ENCODE measurements at places on chromosomes 1 and 21.

- DNase-seq, result peak; percentile 48
Measured at GRCh38 chr1:87902830-87903229, 574.1 kb downstream of the LMO4 start.

- no peak for DNase-seq
Measured at GRCh38 chr1:228099331-228099732, 3.8 kb downstream of the C1orf35 start.

DNA sequence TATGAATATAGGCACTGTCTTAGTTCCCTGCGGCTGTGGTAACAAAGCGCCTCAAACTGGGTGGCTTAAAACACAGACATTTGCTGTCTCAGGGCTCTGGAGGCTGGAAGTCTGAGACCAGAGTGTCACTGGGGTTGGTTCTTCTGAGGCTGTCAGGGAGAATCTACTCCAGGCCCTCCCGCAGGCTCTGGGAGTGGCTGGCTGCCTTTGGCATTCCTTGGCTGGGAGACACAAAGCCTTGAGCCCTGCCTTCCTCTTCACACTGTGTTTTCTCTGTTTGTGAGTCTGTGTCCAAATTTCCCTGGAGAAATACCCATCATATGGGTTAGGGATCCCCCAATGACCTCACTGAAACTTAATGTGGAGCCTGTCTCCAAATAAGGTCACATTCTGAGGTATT, 38.5 kb downstream of the B3GALT5 start:
- no peak for DNase-seq

DNA sequence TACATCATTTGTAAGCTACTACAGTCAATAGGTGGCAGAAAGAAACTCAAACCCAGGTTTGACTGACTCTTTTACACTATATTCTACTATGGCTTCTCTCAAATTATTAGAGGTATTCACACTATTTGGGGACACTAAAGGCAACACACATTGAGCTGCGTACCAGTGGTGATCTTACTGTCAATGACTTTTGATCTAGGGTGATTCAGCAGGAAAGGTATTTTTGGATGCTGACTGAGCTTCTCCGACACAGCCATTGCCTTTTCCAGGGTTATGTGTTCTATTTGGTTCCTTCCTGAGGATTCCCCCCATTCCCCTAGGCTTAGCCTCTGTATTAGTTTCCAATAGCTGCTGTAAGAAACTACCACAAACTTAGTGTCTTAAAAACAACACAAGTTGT, 73.2 kb upstream of the JAK1 start:
- DNase-seq, result no peak

DNA sequence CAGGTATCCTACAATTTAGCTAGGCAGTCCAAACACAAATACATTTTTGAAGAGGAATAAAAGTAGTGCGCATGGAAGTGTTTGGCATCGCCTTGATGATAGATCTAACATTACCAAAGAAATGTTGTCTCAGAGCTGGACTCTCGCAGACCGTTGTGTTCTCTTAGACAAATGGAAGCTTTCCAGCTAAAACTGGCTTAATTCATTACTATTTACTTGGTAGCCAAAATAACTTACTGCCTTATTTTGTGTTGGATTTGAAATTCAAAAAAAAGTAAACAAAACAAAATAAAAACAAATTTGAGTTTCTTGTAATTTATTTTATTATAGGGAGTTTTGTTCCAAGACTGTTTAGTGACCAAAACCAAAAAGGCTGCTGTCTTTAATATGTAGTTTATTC, 51.6 kb downstream of the PDE4B start:
- no peak for DNase-seq

DNA sequence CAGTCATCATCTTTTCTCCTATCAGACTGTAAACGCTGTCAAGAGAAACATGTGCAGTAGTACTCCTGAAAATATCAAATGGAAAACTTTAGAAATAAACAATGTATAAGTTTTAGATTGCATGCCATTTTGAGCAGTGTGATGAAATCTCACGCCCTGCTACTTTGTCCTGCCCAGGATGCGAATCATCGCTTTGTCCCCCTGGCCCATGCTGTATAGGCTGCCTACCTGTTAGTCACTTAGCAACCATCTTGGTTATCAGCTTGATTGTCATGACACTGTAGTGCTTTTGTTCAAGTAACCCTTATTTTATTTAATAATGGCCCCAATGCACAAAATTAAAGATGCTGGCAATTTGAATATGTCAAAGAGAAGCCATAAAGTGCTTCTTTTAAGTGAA, 363.0 kb downstream of the ZP4 start:
- DNase-seq, result no peak

DNA sequence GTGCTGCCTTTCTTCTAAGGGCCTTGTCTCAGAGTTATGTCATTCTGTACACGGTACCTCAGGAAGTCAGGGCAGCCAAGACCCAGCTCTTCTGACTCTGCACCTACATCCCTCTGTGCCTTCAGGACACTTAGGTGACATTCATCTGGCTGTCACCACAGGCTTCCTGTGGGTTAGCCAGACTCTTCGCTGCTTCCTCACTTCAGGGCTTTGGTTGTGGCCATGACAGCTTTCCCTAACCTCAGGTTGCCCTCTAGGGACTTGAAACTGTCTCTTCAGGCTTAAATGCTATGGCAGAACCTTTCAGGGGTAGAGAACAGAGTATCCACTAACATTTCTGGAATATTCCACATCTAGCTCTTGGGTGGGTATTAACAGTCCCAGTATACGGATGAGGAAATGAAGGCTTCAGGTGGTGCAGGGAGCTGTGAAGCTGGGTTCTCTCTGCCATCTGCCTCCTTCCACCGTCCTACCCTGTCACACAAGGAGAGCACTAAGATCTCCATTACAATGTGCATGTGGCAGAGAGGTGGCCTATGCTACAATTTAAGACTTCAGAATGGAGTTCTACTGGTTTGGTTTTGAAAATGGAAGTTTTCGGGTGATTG, 9.9 kb downstream of the TSSK3 start:
- DNase-seq, result no peak

GRCh38 chr1:114320586-114320985, 166.9 kb upstream of the SYT6 start:
- DNase-seq, result no peak

DNA sequence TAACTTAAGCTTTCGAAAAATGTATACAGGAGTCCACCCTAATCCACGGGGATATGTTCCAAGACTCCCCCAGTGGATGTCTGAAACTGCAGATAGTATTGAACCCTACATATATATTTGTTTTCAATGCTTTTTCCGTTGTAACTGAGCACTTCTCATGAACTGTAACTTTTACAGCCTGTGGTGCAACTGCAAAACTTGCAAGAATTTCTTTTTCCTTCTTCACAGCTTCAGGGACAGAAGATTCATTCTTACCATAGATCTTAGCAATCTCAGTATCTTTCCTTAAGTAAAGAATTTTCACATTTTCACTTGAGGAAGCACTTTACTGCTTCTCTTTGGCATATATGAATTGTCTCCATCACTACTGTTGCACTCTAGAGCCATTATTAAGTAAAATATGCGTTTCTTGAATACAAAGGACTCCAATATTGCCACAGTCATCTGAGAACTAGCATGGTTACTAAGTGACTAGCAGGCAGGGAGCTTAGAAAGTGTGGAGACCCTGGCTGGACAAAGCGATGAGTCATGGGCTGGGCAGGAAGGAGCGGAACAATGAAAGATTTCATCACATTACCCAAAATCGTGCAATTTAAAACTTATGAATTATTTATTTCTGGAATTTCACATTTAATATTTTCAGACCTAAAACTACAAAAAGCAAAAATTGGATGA, 14.1 kb downstream of the DPYD start:
- no peak for DNase-seq

- peak; percentile 84 for DNase-seq
Measured at GRCh38 chr1:178037510-178038253, 56.2 kb upstream of the RASAL2 start.

DNA sequence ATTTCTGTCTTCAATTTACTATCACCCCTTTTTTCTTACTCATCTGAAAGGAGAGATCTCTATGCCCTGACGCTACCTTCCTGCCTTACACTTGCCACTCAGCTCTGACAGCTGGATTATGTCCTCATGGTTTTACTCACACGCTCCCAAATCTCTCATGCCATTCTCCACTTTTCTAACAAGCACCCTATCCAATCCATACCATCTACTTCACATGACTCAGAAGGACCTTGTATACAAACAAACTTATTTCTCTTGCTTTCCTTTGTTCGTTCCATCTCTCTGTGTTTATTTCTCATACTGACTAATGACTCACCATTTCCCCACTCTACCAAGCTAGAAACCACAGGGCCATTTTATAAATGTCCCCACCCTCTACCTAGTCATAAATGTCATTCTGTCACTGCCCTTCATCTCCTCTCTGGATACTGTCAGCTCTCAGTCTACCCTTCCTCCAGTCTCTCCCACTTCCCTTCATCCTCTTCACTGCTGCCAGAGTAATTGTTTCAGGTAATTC, 87.3 kb downstream of the USP24 start:
- DNase-seq, result no peak

DNA sequence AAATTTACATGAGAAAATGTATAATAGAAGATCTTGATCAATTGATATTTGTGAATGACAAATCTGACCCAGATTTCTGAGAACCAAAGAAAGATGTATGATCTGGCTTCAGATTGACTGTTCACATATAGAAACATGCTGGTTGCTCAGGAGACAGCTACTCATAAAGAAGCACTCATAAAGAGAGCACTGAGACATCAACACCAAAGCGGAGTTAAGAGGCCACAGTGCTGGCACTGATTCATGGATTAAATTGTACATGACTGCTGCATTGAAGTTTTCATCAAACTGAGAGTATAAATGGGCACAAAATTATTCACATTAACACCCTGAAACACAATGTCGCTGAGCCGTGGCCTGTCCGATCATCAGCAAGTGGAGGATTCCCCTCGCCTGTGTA, 46.2 kb downstream of the SH3GLB1 start:
- DNase-seq, result no peak

- no peak for DNase-seq
Measured at GRCh38 chr1:176466514-176466913, 3.5 kb downstream of the PAPPA2 start.

DNA sequence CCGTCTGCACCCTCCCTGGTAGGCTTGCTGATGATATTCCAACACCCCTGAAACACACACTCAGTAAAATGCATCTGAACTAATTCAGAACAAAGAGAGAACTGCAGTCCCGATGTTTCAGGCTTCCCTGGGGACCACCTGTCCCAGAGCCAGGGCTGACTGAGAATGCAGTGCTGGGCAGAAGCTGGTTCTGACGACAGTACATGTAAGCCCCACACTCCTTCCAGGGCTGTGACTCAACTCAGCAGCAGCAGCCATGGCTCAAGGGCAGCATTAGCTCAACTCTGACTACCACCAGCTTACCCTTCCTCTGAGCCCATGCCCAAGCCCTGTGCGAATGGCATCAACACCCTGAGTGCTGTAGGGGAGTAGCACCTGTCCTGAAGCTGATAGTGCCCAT, 56.4 kb upstream of the SIPA1L2 start:
- no peak for DNase-seq

DNA sequence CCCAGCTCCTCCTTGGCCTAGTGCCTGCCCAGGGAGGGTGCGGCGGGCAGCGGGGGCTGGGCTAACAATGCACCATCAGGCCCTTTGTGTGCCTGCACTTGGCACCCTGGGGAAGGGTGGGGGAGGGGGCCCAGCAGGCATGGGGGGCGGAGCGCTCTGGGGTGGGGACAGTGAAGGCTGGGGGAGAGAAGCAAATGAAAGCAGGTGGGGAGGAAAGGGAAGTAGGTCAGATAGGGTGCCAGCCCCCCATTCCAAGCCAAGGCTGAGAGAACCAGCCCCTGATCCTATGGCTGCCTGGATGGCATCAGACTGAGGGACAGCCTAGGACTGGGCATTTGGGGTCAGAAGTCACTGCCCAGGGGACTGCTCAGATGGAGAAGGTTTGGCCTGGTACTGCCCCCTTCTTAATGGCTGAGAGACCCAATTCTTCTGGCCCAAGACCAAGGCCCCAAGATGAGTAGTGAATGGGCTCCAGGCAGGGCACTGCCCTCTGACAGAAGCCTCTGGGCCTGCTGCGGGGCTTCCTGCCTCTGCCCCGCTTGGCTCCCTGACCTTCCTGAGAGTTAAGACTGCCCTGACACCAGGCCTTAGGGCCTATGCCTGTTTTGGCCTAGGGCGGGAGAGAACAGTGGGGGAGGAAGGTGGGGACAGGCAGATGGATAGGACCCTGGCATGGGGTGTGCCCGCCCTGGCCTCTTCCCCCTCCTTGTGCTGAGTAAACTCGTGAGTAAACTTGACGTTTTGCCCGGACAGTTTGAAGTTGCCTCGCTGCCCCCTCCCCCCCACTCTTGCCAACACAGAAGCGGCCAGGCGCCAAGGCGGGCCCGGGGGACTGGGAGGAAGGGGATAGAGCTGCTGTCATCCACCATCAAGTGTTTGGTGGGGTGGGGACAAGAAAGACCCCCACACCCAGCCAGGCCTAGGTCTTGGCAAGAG, 2.7 kb downstream of the ZBTB7B start:
- no peak for DNase-seq

DNA sequence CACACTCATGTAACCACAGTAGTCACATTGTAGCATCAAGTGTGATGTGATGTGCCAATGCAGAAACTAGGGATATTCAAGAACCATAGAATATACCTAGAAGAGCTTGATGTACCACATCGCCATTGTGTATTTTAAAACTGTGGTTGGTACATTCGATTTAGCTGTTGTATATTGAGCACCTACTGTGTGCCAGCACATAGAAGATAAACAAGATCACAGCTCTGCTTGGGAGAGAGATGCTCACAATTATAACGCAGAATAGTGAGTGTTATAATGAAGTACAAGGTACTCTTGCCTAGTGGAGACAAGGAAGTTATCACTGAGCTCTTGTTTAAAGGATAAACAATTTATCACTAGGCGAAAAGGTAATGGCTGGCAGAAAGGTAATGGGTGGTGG, 4.7 kb downstream of the BTF3L4 start:
- DNase-seq, result no peak

- no peak for DNase-seq
Measured at GRCh38 chr1:167726008-167726407, 4.2 kb downstream of the MPZL1 start.

DNA sequence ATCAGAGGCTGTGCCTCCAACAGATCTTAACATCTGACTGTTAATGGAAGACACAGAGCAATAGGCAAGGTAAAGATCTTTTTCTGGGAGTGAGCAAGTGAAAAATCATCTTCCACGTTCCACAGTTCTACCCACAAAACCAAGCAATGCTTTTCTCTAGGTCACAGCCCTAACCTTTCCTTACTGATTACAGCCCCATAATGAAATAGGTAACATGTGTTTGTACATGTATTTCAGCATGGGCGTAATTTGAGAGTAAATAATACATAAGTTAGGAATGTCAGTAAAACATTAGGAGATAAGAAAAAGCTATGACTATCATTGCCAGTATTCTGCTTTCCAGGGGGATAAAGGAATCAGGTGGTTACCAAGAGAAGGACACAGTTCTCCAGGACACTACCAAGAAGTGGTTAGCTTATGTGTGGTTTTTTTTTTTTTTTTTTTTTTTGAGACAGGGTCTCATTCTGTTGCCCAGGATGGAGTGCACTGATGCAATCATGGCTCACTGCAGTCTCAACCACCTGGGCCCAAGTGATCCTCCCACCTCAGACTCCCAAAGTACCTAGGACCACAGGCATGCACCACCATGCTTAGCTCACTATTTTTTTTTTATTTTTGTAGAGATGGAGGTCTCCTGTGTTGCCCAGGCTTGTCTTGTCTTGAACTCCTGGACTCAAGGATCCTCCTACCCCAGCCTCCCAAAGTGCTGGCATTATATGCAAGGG, 72.0 kb downstream of the DAP3 start:
- DNase-seq, result no peak

GRCh38 chr1:206041640-206042039, 11.3 kb upstream of the RHEX start:
- DNase-seq, result no peak
